ENCODE measurements at places on chromosomes 7 and 10.
A peak's percentile ranks its signal among the peaks of the same experiment; 100 is the strongest.

DNA sequence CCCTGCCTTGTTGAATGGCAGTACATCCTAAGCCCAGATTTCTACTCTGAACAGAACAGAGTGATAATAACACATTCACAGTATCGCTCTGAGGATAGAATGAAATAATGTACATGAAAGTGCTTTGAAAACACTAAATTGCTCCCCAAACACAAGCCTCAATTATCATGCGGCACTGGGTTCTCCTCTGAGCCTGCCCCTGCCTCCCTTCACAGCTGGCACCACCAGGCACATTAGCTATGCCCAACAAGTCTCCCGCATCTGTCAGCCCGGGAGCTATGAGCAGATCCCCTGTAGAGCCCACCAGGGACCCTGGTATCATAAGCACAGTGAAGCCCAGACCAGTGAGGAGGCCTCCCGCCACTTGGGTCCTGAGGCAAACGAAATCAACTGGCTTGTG, 405.5 kb downstream of the GRID1 start:
- no peak for DNase-seq

DNA sequence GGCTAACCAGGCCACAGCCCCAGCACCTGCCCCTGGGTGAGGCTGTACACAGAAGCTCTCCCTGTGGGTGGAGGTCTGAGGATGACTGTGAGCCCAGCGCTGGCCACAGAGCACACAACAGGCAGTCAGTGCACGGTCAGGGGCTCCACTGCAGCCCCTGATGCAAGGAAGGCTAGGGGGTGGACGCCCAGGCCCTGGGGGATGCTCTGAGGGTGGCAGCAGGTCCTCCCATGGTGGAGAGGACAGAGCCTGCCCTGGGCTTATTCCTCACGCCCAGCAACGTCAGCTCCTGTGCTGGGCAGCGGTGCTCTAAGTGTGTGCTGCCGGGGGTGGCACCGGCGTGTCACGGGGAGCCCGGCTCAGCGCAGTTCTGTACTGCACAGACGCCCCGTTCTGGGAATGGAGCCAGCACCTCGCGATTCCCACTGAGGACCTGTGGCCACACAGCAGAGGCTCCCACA, 223.2 kb downstream of the MAD1L1 start:
- DNase-seq = no peak

GRCh38 chr7:100545360-100546128, 6.5 kb downstream of the AGFG2 start:
- DNase-seq = peak; percentile 38

GRCh38 chr7:157195868-157196267, 57.1 kb downstream of the UBE3C start:
- DNase-seq = no peak

DNA sequence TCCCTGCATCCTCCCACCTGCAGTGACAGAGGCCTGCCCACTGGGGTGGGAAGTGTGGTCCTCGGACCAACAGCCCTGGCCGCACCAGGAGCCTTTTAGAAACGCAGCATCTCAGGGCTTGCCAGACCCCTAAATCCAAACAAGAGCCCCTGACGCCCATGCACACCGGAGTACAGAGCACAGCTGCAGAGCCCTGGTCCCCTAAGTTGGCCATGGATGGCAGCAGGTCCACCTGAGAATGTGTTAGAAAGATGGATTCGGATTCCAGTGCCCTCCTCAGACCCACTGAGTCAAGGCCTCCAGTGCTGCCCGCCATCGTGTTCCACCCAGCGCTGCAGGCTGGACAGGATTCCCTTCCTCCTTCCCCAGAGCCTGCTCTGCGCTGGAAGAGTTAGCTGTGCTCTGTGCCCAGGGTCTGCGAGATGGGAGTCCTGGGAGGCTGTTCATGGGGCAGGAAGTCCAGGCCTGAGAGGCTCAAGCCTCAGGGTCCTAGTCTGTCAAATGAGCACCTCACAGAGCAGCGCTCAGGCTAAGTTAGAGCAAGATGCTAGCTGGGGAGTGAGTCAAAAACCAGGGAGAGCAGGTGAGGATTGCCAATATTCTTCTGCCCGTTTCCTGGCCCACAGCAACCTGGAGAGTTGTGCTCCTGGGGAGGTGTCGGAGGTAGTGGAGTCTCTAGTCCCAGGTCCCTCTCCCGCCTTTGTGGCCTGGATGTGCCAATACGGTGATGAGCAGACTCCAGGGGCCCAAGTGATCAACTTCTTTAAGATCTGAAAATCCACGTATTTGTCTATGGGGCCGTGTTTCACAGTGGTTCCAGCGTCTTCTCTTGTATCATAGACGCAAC, 95.9 kb upstream of the GPR26 start:
- no peak for DNase-seq

DNA sequence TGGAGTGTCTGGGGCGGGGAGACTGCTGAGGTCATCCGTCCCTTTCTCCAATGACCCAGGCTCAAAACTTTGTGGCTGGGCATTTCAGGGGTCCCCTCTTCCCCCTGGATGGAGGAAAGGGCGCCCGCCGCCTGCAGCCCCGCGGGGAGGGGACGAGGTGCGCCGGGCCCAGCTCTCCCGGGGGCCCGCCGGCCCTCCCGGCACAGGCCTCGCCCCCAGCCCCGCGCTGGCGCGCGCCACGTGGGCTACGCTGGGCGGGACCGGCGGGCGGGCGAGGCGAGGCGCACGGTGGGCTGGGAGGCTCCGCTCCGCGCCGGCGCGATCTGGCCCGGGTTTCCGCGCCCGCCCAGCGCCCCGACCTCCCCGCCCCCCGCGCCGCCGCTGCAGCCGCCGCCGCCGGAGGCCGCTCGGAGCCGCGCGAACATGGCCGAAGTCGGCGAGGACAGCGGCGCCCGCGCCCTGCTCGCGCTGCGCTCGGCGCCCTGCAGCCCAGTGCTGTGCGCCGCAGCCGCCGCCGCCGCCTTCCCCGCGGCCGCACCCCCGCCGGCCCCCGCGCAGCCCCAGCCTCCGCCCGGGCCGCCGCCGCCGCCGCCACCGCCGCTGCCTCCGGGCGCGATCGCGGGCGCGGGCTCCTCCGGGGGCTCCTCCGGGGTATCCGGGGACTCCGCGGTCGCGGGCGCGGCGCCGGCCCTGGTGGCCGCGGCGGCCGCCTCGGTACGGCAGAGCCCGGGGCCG, at the start of gene FOXK1:
TSS of gene FOXK1 (plus strand) at position 410 of the 735 bp plus-strand sequence. CDS start at position 424, 14 bp downstream.
- DNase-seq = peak; percentile 90

DNA sequence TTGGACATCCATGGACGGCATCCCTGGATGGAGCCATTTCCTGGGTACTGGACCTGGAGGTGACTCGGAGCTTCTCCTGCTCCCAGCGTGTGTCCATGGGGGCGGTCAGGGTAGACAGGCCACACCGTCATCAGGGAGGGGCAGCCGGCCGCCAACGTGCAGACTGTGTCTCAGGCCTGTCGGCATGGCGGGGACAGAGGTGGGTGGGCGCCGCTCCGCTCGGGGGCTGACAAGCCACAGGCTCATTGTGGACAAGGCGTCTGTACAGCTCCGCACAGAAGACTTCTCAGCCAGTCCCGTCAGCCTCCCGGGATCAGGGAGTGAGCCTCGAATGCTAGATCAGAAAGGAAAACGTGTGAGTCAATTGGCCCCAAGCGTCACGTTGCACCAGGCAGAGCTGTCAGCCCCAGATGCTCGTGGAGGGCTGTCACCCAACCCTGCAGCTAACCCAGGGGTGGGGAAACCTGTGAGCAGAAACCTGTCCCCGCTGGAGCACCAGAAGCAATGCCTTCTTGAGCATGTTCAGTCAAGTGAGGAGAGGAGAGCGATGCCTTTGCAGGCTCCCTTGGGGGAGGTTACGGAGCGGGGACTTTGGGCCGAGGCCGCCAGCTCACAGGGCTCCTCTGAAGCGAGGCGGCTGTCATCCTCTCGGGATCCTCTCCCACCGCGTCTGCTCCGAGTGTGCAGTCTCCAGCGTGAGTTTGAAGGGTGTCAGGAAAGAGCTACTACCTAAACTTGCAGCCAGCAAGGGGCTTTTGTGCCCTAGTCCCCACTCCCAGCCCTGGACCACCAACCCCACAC, 16.0 kb upstream of the DPYSL4 start:
- peak; percentile 50 for DNase-seq

GRCh38 chr10:75487087-75487754, 55.8 kb downstream of the LRMDA start:
- no peak for DNase-seq

DNA sequence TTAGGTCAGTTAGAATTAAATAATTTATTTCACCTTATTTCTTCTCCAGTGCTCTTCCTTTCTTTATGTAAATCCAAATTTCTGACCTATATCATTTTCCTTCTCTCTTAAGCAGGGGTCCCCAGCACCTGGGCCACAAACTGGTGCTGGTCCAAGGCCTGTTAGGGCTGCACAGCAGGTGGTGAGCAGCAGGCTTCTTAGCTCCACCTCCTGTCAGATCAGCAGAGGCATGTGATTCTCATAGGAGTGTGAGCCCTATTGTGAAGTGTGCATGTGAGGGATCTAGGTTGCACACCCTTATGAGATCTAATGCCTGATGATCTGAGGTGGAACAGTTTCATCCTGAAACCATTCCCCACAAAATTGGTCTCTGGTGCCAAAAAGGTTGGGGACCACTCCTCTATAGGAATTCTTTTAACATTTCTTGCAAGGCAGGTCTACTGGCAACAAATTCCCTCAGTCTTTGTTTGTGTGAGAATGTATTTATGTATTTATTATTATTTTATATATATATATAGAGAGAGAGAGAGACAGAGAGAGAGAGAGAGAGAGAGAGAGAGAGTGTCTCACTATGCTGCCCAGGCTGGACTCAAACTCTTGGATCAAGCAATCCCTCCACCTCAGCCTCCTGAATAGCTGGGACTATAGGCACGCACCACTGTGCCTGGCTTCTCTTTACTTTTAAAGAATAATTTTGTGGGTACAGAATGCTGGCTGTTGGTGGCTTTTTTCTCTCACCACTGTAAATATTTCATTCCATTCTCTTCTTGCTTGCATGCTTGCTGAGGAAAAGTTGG, 4.3 kb upstream of the ABCC2 start:
- no peak for DNase-seq

- DNase-seq = no peak
These were observed 46.2 kb upstream of the AP5Z1 start for GRCh38 chr7:4729266-4729665.

DNA sequence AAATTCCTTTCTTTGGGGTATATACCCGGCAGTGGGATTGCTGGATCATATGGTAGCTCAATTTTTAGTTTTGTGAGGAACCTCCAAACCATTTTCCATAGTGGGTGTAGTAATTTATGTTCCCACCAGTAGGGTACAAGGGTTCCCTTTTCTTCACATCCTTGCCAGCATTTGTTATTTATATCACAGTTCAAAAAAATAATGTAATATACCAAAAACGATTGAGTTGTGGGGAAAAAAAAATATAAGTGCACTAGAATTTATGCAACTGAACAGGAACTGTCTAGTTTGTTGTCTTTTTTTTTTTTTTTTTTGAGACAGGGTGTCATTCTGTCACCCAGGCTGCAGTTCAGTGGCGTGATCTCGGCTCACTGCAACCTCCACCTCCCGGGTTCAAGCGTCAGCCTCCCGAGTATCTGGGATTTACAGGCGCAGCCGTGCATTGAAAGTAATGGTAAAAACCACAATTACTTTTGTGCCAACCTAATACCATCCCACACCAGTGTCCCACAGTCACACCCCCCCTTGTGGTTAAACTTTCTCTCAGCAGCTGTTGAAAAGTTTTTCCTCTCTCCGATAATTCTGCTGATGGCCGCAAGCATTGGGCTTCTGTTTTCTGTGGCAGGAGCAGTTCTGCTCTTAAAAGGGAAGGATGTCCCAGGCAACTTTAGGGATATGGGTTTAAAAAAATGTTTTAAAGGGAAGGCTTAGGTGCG, 6.8 kb upstream of the LAT2 start:
- peak; percentile 46 for DNase-seq

- no peak for DNase-seq
These were observed 210.9 kb downstream of the CREB5 start for GRCh38 chr7:28623105-28623730.

DNA sequence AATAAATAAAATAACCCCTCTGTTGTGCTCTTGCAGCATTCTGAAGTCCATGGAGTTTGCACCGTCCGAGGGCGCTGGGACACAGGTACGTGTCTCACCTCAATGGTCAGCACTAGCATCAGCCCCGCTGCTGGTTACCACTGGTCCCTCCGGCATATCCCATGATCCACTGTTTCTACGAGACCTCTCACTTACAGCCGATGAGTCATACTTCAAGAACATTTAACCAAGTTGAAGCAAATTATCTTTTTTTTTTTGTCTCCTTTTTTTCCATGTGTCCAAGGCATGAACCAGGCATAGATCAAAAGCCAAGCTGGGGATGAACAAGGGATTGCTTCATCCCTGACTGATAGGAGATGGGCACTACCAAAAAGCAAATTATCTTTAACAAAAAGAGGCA, 92.9 kb upstream of the SH2B2 start:
- no peak for DNase-seq

- no peak for DNase-seq
These were observed 262.2 kb upstream of the TCERG1L start for GRCh38 chr10:131573707-131574106.

- DNase-seq = peak; percentile 13
These were observed 137.1 kb upstream of the UNC5B start for GRCh38 chr10:71075086-71075758.

DNA sequence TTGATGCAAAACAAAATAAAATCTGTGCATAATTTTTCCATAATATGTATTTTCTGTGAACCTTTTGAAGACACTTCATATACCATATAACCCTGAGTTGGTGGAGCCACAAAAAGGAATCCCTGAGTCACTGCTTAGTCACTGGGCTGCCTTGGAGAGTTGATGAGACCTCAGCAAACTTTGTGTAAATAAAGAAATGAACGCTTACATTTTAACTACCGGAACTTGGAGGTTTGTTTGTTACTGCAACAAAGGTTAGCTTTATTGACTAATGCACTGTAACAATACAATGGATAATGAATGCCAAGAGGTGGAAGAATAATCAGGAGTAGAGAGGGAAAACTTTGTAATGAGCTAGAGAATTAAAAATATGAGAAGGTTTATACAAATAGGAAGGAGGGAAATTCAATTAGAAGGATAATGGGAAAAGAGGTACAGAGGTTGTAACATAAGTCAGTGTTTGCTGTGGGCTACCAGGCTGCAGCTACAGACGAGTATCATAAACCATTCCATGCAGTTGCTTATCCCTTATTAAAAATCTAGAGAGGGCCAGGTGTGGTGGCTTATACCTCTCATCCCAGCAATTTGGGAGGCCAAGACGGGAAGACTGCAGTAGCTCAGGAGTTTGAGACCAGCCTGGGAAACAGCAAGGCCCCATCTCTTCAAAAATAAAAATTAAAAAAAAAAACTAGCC, 1042.1 kb downstream of the TYW1 start:
- DNase-seq = no peak

GRCh38 chr10:68301790-68302502, 29.9 kb upstream of the HNRNPH3 start:
- DNase-seq = peak; percentile 85

DNA sequence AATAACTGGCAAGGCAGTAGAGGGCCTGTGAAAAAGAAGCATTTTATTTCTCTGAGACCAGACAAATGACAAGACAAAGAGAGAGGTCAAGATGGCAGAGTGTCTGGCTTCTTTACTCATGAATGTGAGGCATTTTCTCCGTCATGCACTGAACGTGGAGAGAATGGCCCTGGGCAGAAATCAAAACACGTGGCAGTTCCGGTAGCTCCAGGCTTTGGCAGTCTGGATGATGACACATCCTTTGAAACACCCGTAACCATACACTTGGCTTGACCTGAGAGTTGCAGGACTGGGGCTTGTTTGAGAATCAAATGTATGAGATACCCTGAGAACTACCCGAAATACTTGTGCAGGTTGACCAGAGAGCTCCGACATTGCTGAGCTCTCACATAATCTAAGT, 537.6 kb downstream of the ACTR3B start:
- no peak for DNase-seq

- DNase-seq = no peak
These were observed 23.5 kb downstream of the HTR7 start for GRCh38 chr10:90834326-90834725.
